ENCODE measurements at places on chromosomes 3 and 15.
A peak's percentile ranks its signal among the peaks of the same experiment; 100 is the strongest.

- DNase-seq: no peak
Measured at GRCh38 chr3:134376385-134376765, 2.1 kb upstream of the AMOTL2 start.

DNA sequence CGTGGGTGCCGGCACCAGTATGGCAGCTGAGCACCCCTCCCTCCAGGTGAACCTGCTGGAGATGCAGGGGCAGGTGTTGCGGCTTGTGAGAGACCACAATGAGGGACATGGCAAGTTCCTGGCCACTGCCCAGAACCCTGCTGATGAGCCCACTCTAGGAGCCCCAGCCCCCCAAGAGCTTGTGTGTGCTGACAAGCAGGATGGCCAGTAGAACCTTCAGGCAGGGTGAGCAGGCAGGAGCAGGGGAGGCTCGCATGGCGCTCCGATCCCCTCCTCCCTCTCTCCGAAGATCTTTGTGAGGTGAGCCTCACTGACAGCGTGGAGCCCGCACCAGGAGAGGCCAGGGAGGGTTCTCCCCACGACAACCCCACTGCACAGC is 29.8 kb downstream of the NGRN start:
- no peak for DNase-seq

- DNase-seq: no peak
Measured at GRCh38 chr15:50993598-50993997, 85.1 kb downstream of the AP4E1 start.

GRCh38 chr3:9035473-9035872 is 72.2 kb upstream of the RAD18 start:
- DNase-seq: no peak

DNA sequence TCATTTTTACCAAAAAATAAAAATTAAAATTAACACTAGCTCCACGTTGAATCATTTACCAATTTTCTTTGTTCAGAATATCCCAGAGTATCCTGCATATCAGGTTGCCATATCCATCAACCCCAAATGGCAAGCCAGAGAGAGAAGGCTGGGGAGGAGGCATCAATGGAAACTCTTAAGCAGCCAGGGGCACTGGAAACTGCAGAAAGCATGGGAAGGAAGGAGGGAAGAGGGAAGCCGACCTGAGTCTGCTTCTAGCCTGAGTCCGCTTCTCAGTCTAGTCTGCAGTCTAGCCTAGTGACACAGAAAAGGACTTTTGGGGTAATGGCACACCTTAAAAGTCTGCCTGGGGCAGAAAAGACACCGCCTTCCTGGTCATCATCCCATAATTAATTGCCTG is 1.6 kb upstream of the MTHFS start:
- no peak for DNase-seq

DNA sequence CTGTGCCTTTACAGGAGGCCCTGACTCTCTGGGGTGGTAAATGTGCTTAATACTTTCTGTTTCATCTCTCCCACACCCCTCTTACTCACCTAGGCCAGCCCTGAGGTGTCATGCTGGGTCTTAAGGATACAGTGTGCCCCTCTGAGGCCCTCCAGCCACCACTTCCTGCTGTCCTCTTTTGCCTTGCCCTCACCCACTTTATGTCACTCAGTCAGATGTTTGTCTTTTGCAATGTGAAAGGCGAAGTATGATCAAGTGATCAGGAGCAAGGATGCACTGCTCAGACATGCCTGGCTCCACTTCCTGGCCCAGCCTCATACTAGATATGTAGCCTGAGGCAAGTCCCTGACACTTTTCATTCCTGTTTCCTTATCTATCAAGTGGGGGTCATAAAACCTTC is 339.0 kb upstream of the NR2E3 start:
- DNase-seq: no peak

GRCh38 chr3:40996827-40997710 is 202.2 kb upstream of the CTNNB1 start:
- DNase-seq: no peak

GRCh38 chr3:10778492-10779292 is 37.3 kb upstream of the SLC6A11 start:
- DNase-seq: no peak

GRCh38 chr15:70209499-70209898 is 111.8 kb upstream of the TLE3 start:
- DNase-seq: no peak

GRCh38 chr3:29552051-29552450 is 271.2 kb downstream of the RBMS3 start:
- DNase-seq: no peak

DNA sequence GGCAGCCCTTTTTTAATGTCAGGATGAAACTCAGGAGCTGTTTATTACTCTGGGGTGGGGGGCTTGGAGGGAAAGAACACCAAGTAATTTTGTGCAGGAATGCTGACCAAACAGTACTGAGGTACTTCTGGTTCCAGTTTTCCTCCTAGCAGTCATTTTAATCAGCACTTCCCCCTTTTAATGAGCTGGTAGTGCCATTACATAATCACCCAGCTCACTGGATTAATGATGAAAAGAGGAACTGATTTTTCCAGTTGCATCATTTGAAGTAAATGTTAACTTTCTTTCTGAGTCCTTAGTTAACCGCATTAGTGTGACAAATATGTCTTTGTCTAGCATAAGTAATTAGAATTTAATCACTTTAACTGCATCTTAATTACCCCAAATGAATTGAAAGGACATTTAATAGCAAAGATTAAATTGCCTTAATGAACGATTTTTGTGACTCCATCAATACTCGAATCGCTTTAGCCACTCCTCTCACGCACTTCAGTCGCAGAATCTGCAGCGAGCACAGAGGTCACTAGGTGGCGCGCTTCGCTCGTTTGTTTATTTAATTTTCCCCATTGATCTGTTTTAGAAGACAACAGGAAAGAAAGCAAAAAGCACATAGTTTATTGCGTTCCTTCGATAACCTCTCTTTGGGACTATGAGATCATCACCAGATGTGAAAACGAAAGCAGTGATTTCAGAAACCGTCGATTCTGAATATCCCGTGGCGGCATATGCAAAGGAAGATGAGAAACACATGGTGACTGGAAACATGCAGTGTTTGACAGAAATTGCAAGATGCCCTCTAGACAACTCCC is 9.8 kb downstream of the ONECUT1 start:
- peak; percentile 55 for DNase-seq

DNA sequence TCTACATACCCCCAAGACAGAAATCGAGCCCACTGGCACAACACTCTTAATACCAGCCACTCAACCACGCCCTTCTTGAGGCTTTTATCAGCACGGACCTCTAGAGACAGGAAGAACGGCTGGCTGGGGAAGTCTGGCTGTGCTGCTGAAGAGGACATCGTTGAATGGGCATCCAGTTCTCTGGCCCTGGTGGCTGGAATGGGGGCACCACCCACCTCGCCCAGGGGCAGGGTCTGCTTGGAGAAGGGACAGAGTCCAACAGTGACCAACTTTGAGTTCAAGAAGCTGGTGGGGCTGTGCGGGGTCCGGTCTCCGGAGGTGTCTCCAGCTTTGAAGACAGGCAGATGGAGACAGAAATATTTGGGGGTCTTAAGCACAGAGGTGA is 77.5 kb downstream of the ATP10A start:
- no peak for DNase-seq

GRCh38 chr3:54045061-54045815 is 77.1 kb upstream of the CACNA2D3 start:
- no peak for DNase-seq

GRCh38 chr3:68773401-68773800 is 158.9 kb downstream of the TAFA4 start:
- DNase-seq: no peak

- DNase-seq: peak; percentile 53
Measured at GRCh38 chr15:91548549-91548948, 305.0 kb upstream of the SLCO3A1 start.

DNA sequence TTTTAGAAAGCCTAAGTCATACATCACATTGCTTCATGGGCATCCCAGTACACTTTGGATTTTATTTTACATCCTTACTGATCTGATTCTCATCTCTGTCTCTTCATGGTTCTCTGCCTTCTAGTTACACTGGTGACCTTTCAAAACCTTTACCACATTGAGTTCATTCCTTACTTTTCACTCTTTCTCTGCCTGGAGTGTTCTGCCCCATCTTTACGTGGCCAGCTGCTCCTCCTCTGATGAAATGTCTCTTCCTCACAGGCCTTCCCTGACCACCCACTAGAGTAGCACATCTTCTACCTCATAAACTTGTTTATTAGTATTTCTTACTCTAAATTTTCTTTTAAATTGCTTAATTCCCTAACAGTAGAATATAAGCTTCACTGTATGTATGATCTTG is 17.7 kb downstream of the CTNNB1 start:
- DNase-seq: no peak

Data from left ventricle myocardium inferior (tissue), 1 donor.